ENCODE measurements at places on chromosomes 11 and 22.
A peak's percentile ranks its signal among the peaks of the same experiment; 100 is the strongest.

GRCh38 chr11:27452147-27452546 is 20.4 kb downstream of the LGR4 start:
- DNase-seq = no peak

DNA sequence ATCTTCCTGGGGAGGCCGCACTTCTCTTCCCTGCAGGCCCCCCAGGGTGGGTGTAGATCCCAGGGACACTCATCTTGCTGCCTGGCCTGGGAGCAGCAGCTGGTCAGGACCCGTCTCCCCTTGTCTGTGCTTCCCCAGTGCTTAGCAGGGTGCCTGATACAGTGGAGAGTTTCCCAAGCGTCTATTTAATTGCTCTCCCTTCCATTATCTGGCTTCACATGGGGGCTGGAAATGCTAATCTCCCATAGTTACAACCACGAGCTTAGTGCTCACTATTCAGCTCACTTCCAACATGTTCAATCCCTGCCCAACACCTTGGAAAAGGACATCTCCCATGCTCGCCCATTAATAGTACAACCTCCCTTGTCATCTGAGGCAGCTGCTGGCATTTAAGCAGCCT is 100.5 kb downstream of the DSCAML1 start:
- no peak for DNase-seq

GRCh38 chr22:41862530-41863266 is 29.8 kb downstream of the SREBF2 start:
- no peak for DNase-seq

GRCh38 chr11:3088806-3089205 is 31.6 kb upstream of the CARS1 start:
- peak; percentile 17 for DNase-seq

DNA sequence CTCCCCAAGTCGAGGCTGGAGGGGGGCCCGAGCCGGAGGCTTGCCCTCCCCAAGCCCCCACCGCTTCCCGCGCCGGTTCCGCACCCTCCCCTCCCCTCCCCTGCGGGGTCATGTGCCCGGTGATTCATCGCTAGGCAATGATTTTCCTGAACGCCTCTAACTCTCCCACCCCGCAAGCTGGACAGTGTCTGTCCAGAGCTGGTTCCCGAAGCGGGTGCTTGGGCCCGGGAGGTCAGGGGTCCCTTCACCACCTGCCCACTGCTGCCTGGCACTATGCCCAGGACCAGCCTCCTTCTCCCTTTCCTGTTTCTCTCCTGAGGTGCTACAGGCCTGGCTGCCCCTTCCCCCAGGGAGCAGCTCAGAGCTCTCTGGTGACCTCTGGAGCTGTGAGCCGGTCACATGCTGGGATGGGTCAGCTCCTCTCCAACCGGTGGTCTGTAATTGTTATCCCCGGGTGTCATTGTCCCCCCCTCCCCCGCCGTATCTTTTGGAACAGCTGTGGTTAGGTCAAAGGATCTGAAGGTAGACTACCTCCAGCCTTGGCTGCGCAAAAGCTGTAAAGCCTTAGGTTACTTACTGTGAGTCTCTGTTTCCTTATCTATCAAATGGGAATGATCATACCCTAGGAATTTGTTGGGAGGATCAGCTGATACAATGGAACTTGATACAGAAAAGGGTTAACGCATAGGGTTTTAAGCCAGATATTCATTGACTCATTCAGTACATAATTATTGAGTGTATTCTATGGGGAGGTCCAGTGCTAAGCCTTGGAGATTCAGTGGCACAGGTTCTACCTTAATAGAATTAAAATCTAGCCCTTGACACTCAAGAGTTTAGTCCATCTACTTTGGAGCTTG is 753 bp downstream of the STX3 start:
- no peak for DNase-seq

GRCh38 chr11:76781046-76781801 is 1.9 kb upstream of the TSKU start:
- DNase-seq = no peak

- DNase-seq = no peak
These were observed 56.5 kb downstream of the FAM76B start for GRCh38 chr11:95732930-95733602.

DNA sequence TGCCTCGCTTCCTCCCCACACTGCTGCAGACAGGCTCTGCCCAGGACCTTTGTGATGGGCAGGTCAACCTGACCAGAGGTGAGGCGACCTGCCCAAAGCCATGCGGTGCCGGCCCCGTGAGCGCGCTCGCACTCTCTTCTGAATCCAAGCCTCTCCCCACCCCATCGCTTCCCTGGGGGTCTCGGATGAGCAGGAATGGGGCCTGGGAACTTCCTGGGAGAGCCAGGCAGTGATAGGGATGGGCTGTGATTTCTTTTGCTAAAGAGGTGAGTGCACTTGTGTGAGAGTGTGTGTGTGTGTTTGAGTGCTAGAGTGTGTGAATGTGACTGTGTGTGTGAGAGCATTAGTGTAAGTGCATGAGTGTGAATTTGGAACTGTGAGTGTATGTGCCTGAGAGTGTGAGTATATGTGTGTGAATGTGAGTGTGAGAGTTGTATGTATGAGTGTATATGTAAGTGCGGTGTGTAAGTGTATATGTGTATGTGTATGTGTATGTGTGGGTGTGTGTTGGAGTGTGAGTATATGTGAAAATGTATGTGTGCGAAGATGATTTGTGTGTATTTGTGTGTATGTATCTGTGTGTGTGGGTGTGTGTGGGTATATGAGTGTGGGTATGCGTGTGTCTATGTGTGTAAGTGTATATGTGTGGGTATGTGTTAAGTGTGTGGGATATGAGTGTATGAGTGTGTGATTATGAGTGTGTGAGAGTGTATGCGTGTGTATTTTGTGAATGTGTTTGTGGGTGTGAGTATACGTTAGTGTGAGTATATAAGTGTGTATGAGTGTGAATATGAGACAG is 11.7 kb upstream of the LRRC10B start:
- DNase-seq = no peak

DNA sequence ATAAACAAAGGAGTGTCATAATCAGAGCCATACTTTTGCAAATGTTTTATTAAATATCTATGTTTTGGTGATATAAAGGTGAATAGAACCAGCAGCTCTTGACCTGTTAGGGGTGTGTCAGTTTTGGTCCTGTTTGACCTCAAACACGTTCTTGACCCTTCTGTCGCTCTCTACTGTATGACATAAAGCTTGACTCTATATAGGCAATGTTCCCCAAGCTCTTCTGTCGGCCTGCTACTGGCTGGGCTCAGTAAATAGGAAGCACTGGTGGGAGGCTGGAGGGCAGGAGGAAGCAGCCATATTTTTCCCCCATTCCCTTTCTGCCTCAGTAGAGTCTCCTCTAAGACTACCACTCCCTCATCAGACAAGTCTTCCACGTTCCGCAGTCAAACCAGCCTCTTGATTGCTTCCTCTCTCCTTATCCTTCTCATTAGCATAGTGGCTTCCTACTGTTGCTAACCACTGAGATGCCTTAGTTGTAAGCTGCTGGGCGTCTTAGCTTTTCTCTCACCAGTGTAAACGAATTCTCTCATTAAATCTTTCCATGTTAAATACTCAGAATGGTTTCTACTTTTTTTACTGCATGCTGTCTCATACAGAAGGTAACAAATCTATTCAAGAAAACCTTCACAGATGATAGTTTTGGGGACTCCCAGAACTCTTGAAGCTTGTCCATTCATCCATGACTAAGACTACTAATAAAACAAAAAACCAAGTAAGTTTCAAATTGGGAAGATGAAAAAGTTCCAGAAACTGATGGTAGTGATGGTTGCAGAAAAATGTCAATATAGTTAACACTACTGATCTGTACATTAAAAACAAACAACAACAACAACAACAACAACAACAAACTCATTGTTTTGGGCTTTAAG is 3.3 kb downstream of the NPAT start:
- DNase-seq = no peak

DNA sequence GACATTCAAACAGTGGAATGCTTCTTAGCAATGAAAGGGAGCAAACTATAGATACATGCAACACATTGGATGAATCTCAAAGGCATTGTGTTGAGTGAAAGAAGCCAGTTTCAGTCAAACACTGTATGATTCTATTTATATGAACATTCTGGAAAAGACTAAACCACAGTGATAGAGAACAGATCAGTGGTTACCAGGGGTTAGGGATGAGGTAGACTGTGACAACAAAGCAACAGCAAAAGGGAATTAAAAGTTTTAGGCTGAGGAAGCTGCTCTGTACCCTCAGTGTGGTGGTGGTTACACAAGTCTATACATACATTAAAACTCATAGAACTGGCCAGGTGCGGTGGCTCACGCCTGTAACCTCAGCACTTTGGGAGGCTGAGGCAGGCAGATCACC is 23.0 kb downstream of the FDX1 start:
- no peak for DNase-seq

- DNase-seq = no peak
These were observed 5.8 kb downstream of the RPS19BP1 start for GRCh38 chr22:39526736-39527171.

GRCh38 chr11:66281776-66282467 is 3.9 kb downstream of the CNIH2 start:
- no peak for DNase-seq

DNA sequence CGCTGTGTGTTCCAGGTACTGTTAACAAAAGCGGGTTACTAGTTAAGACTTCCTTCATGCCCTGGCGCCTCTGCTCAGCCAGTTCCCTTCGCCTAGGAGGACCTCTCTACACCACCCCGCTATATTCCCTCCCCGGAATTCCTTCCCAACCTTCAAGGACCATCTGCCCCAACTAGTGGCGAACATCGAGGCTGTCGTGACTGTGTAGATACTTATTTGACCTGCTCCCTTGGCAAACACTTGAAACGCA is 450 bp upstream of the BCL2L13 start:
- peak; percentile 16 for DNase-seq

- no peak for DNase-seq
These were observed 76.2 kb downstream of the ARHGAP32 start for GRCh38 chr11:129115652-129116586.

Data from GM12891 (cell line).